HFFc6 (cell line): ENCODE measurements at places on chromosomes 1 and 21. TPM values are rescaled to one million over a fixed set of nuclear protein-coding genes. Genes with fewer than 3 reads are reported as not detected.

DNA sequence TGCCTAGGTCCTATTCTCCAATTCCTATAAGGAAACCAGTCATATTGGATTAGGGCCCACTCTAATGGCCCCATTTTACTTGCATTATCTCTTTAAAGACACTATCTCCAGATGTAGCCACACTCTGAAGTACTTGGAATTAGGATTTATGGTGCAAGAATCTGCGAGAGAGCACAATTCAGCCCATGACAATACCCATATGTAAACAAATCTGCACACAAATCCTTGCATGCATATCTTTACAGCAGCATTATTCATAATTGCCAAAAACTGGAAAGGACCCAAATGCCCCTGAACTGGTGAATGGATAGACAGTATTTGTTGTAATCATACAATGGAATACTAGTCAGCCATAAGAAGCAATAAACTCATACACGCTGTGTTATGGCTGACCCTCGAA lies 229.8 kb upstream of the ADAMTS5 start:
- 0 out of 2 replicates have a peak, but pooled peaks cover 5% of the 10 kb centered on the region for H3K36me3 ChIP-seq
- peaks cover 19% of the 10 kb centered on the region for H3K4me1 ChIP-seq
- no peak overlapping the region for H3K27ac ChIP-seq
- H3K4me3 ChIP-seq: no peak overlapping the region

DNA sequence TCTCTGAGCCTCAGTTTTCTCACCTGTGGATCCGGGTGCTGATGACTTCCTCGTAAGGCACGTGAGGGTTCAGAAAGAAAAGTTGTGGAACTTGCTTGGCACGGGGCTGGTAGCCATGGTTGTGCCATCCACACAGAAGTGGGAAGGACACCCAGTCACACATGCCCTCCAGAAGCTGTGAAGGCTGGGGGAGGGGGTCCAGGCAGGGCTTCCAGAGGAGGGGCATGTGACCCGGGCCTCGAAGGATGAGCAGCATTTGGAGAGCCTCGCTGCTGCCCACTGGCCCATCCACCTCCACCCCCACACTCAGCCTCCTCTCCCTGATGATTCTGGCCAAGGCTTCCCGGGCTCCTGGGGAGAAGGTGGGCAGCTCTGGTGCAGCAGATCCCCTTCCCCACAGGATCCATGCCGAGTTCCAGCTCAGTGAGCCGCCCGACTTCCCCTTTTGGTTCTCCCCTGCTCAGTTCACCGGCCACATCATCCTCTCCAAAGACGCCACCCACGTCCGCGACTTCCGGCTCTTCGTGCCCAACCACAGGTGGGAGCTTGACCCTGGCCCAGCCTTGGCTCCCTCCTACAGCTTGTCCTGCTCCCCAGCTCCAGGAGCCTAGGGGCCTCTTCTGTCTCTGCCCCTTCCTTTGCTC lies 9.4 kb downstream of the SELENON start:
- no peaks in the 10 kb centered on the region; the same call in 1 of the 2 replicates for H3K36me3 ChIP-seq
- H3K27ac ChIP-seq: no peak overlapping the region
- no peak for DNase-seq
- H3K4me3 ChIP-seq: no peak overlapping the region
- H3K27me3 ChIP-seq: no peaks in the 10 kb centered on the region; the same call in none of the 2 replicates
- H3K4me1 ChIP-seq: peaks cover 17% of the 10 kb centered on the region

GRCh38 chr1:150902346-150902745 lies 15.4 kb downstream of the CTXND2 start:
- H3K27me3 ChIP-seq: peaks cover 8% of the 10 kb centered on the region
- no peaks in the 10 kb centered on the region; the same call in 1 of the 2 replicates for H3K36me3 ChIP-seq
- no peaks in the 10 kb centered on the region for H3K4me1 ChIP-seq
- no peak overlapping the region for H3K4me3 ChIP-seq

DNA sequence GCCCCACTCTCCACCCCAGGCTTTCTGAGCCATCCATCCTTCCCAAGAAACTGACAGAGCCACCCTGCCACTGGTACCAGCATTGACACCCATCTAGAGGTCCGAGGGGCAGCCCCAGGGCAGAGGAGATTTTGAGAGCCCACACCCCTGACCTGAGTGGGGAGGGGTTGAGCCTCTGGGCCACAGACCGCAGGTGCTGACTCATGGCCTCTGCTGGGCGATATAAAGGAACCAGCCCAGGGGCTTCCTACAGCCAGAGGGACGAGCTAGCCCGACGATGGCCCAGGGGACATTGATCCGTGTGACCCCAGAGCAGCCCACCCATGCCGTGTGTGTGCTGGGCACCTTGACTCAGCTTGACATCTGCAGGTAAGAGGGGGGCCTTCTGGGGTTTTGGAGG lies at the start of gene PADI4:
PADI4 (plus strand) TSS at position 252 of the 400 bp plus-strand sequence; CDS start at position 278, 26 bp downstream.
- H3K4me3 ChIP-seq: no peak within 1 kb of the TSS
- peaks cover 37% of the 10 kb centered on the region for H3K27me3 ChIP-seq
- no peaks in the 10 kb centered on the region for H3K36me3 ChIP-seq
- H3K4me1 ChIP-seq: peaks cover 4% of the 10 kb centered on the region; the same call in 1 of the 2 replicates
- H3K27ac ChIP-seq: no peak within 1 kb of the TSS
- DNase-seq: no peak

DNA sequence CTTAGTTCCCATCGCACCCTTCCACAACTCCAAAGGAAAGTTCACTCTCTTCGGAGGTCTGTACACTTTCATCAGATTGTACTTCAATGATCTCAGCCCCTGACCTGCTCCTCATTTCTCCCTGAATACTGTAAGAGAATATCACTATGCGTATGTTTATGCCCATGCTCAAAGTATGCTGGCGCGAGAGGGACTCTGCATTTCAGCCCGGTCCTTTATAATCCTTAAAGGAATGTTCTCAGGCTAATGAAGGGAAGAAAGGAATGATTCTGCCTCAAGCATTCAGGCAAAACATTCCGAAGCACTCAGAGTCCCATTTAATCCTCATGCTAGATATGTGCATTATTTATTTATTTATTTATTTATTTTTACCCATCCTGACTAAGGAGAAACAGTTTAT lies 76.8 kb downstream of the PLD5 start:
- H3K4me3 ChIP-seq: no peak overlapping the region
- DNase-seq: no peak
- H3K27me3 ChIP-seq: no peaks in the 10 kb centered on the region; the same call in 1 of the 2 replicates
- no peaks in the 10 kb centered on the region for H3K36me3 ChIP-seq

DNA sequence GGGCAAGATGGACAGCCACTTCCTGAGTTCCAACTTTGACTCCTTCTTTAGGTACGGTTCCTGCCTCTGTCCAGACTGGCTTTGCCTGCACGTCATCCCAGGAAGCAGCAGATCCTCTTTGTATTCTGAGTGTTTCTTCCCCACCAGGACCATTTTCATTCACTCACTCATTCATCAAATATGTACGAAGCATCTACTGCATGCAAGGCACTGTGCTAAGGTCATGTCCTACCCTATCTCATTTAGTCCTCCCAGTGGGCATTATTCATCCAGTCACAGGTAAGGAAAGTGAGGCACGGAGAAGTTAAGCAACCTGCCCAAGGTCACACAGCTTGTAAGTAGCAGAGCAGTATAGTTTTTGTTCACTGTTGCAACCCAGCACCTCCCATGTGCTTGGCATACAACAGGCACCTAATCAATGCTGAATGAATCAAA lies 13.9 kb downstream of the CRYBG2 start:
- no peak for DNase-seq
- no peaks in the 10 kb centered on the region for H3K36me3 ChIP-seq
- peaks cover 6% of the 10 kb centered on the region for H3K27me3 ChIP-seq
- H3K4me3 ChIP-seq: no peak overlapping the region
- peaks cover 13% of the 10 kb centered on the region for H3K4me1 ChIP-seq

GRCh38 chr1:24909388-24909898 lies 20.6 kb downstream of the RUNX3 start:
- H3K36me3 ChIP-seq: peaks cover 8% of the 10 kb centered on the region; the same call in 1 of the 2 replicates
- peak; percentile 56 for DNase-seq
- H3K27ac ChIP-seq: no peak overlapping the region
- H3K4me3 ChIP-seq: no peak overlapping the region

GRCh38 chr1:235867903-235868469 lies 1.3 kb upstream of the LYST start:
- H3K36me3 ChIP-seq: peaks cover 6% of the 10 kb centered on the region; the same call in 1 of the 2 replicates
- peaks cover 37% of the 10 kb centered on the region for H3K4me1 ChIP-seq
- H3K27ac ChIP-seq: peak overlapping the region; percentile 92; the same call in 1 of the 2 replicates
- H3K4me3 ChIP-seq: peak overlapping the region; percentile 92
- DNase-seq: no peak

DNA sequence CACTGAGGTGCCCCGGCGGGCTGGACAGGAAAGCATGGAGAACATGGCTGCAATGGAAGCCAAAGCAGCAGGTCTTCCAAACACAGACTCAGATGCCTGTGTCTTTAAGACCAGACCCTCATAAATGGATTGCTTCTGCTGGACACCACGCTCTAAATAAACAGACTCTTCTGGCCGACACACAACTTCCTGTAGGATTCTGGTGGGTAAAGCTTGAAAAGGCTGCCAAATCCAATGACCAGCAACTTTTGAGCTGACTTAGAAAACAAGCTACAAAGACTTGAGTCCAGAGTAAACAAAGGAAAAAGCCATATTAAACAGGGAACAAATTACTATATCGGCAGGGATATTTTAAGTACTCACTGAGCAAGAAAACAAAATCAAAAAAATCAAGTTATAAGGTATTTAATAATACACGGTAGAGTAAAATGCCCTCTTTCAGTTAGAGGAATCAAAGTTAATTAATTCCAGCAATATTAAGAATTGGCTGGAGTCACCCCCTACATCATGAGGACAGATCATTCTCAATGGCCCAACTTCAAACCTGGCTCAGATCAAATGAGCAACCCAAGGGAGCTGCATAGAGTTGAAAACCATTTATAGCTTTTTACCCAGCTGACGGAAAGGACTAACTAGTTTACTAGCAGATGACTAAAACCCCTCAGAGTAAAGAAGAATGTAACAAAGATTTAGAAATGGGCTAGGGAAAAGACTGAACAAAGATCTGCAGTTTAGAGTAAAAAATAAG lies 102.4 kb downstream of the TGFBR3 start:
- peaks cover 10% of the 10 kb centered on the region for H3K27me3 ChIP-seq
- DNase-seq: peak; percentile 30
- peaks cover 28% of the 10 kb centered on the region; the same call in 1 of the 2 replicates for H3K36me3 ChIP-seq

GRCh38 chr1:110057963-110058518 lies 12.4 kb downstream of the ALX3 start:
- peaks cover 2% of the 10 kb centered on the region for H3K27me3 ChIP-seq
- peaks cover 50% of the 10 kb centered on the region for H3K36me3 ChIP-seq
- peaks cover 86% of the 10 kb centered on the region for H3K4me1 ChIP-seq

- peak overlapping the region; percentile 78; the same call in 1 of the 2 replicates for H3K4me3 ChIP-seq
- peaks cover 49% of the 10 kb centered on the region for H3K36me3 ChIP-seq
- H3K27ac ChIP-seq: peak overlapping the region; percentile 100
- peaks cover 34% of the 10 kb centered on the region for H3K27me3 ChIP-seq
Measured at GRCh38 chr1:44806025-44806703, 987 bp downstream of the DYNLT4 start.

DNA sequence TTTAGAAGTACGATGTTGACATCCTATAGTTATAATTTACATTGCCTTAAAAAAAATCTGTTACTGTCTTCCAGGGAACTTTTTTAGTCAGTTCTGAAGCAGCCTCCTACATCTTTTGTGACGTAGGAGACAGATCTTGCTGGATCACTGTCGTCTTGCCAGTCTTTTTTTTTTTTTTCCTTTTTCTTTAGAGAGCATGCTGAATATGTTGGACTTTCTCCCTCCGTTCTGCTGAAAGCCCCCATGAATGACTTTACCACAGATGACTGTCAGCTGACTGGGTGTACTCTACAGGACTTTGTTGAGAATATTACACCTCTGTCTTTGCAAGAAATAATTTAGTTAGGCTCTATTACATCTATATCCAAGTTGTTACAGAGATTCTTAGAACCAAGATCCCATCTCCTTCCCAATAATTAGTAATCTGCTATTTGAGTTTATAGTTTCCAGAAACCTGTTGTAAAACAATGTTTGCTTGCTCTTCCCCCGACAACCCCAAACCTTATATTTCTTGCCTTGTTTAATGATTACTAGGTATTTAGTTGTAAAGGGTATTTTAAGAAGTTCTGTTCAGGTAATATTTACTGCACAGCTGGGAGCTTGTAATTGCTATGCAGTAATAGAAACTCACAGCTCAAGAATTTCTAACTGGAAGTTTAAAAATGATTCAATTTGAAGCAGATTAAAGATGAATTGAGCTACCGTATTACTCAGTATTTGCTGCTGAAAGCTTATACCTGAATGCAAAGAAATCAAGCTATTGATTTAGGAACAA lies 61.8 kb downstream of the RASAL2 start:
- no peak for DNase-seq
- H3K4me1 ChIP-seq: peaks cover 43% of the 10 kb centered on the region

DNA sequence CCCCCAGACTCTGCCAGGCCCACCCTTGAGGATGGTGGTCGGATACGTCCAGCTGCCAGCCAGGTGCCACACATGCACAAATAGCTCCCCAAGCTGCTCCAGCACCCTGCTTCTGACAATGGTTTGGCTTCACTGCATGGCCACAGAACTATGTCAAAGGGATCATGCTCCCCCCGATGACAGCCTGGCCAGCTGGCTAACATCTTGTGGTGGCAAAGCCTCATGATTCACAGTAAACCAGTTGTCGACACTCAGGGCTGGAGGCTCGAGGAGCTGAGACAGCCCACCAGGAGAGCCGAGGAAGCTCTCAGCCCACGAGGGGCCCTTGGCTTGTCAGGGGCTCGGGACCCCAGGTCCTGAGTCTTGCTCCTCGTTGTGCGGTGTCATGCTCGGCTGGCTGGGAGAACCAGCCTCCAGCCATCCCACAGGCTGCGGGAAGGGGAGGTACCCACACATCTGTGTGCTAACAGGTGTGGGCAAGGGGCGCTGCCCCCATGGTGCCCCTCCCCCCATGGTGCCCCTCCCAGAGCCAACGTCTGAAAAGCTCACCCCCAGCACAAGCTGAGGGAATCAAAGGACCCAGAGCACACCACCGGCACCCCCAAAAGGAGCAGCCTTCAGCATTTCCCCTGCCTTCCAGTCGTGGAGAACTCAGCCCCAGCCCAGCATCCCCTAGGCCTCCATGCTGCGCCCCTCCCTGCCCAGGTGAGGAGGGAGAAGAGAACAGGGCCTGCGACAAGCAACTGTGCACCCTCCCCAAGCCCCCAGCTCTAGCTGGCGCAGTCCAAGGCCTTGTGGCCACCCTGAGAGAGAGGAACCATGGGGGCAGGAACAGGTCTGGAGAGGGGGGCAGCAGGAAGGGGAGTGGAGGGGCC lies 41.2 kb downstream of the KIF21B start:
- DNase-seq: no peak
- H3K4me1 ChIP-seq: no peaks in the 10 kb centered on the region

DNA sequence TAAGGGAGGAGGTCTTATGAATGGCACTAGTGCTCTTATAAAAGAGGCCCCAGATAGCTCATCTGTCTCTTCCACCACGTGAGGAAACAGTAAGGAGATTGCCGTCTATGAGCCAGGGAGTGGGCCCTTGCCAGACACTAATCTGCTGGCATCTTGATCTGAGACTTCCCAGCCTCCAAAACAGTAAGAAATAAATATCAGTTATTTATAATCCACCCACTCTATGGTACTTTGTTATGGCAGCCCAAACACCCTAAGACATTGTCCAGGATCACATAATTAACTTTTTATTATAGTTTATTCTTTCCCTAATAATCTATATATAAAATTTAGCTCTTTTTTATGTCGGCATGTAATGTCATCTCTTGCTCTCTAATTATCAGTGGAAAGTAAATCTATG lies 144.0 kb upstream of the IRF2BP2 start:
- H3K4me3 ChIP-seq: no peak overlapping the region
- H3K36me3 ChIP-seq: no peaks in the 10 kb centered on the region
- no peak for DNase-seq
- peaks cover 18% of the 10 kb centered on the region for H3K4me1 ChIP-seq
- no peaks in the 10 kb centered on the region; the same call in 1 of the 2 replicates for H3K27me3 ChIP-seq
- no peak overlapping the region for H3K27ac ChIP-seq

DIO1 gene
- not detected in 2 replicates for total RNA-seq

CLDN14 gene
- not detected in 2 replicates for total RNA-seq

INAVA gene
- not detected in 3 replicates for total RNA-seq

CLCA1 gene
- not detected in 3 replicates for total RNA-seq

CNIH3 gene
- 16.6 to 30.6 TPM (median 19.6 TPM) in 3 replicates for total RNA-seq

OR2L5 gene
- total RNA-seq: not detected in 3 replicates

HTR6 gene
- not detected in 3 replicates for total RNA-seq

FMO1 gene
- total RNA-seq: not detected in 3 replicates

TMEM240 gene
- total RNA-seq: 3.8 to 4.8 TPM (median 4.3 TPM) in 3 replicates

SUSD4 gene
- 0.26 and 0.85 TPM in 2 replicates for total RNA-seq
